ENCODE measurements at places on chromosomes 6 and 20.
A peak's percentile ranks its signal among the peaks of the same experiment; 100 is the strongest.

DNA sequence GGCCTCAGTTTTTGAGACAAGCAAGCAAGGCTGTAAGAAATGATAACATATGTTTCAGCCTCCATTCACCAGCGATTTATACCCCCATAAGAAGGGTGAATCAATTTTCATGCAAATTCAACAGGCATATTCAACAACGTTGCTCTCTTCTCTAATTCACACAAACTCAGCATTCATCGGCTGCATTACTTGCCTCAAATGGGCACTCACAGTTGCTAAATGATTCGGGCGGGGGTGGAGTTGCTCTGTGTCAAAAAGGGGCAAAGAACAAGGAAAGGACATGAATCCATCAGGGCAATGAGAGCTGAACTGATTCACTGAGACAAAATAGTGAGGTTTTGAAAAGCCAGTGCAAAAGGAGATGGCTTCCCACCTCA is 9.0 kb downstream of the MOXD1 start:
- DNase-seq: no peak

DNA sequence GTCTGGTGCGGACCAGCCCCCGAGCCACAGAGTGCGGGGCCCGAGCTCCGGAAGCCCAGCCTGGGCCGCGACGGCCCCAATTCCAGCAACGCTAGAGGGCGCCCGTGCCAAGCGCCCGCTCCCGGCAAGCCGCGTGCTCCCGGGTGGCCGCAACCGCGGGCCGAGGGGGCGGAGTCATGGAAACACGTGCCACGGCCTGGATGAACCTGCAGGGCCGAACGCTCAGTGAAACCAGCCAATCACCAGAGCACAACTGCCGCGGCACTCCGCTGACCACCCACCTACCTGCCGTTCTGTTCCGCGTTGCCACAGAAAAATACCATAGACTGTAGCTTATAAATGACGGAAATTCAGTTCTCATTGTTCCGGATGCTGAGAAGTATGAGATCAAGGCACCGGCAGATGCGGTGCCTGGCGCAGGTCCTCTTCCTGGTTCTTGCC is 85.7 kb upstream of the FOXC1 start:
- DNase-seq: peak; percentile 95

GRCh38 chr20:40633123-40633850 is 55.7 kb downstream of the MAFB start:
- DNase-seq: no peak

DNA sequence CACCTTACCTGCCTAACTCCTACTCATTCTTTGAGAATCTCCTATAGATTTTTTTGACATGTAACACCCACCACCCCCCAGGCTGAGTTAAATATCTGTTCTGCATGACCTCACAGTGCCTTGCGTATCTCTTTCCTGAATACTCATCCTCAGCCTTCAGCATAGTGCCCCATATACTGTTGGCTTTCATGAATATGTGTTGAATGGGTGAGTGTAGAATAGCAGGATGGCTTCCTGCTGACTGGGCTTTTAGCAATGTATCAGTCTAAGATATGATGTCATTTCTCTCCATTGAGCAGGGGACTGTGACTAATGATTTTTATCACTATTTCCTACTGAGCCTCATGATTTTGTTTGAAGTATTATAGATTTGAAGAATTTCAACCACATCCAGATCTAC is 361.6 kb upstream of the MARCKS start:
- DNase-seq: no peak

- no peak for DNase-seq
Measured at GRCh38 chr6:7195339-7196018, 87.7 kb downstream of the RREB1 start.

- no peak for DNase-seq
Measured at GRCh38 chr6:50992704-50993625, 174.3 kb downstream of the TFAP2B start.
